ENCODE measurements at places on chromosomes 3 and 15.

GRCh38 chr3:12724794-12725193, 34.3 kb downstream of the TMEM40 start:
- no peak for DNase-seq

GRCh38 chr15:33091983-33092693, 102.4 kb downstream of the FMN1 start:
- no peak for DNase-seq

DNA sequence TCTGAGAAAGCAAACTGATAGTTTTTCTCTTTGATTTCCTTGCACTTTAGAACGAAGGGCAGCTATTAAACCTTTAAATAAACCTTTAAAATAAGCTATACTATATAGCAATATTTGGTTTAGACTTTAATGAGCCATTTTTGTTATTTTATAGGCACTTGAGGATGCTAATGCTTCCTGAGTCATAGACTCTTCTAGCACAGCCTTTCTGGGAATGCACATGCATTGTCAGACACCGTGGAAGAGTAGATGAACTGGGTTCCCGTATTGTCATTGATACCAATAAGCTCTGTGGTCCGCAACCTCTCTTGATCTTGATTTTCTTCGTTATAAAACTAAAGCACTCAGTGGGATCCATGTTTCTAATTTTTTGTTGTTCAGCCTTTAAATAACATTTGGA, 27.6 kb downstream of the CERS3 start:
- DNase-seq, result no peak

- no peak for DNase-seq
Observed at GRCh38 chr3:4841776-4842440, 137.3 kb upstream of the BHLHE40 start.

DNA sequence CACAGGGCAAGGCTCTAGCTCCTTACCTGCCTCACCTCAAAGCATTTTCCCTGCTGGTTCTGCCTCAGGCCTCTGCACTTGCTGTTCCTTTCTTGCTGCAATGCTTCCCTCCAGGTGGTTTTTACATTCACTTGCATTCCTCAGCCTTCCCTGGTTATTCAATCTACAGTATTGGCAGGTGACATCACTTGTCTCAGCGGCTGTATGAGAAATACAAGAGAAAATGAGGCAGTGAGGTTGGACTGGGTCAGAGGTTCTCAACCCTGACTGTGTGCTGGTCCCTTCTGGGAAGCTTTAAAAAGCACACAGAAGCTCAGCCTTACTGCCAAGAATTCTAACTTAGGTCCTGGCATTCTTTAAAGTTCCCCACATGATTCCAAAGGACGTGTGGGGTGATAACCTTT, 26.7 kb downstream of the SIAH2 start:
- no peak for DNase-seq

GRCh38 chr3:177447938-177448337, 250.7 kb upstream of the TBL1XR1 start:
- no peak for DNase-seq
